ENCODE measurements at places on chromosomes 11 and 22.

GRCh38 chr11:19853920-19854319 lies 141.3 kb downstream of the NAV2 start:
- DNase-seq = no peak

GRCh38 chr11:101880222-101880621 lies 34.6 kb upstream of the CEP126 start:
- peak; percentile 82 for DNase-seq

DNA sequence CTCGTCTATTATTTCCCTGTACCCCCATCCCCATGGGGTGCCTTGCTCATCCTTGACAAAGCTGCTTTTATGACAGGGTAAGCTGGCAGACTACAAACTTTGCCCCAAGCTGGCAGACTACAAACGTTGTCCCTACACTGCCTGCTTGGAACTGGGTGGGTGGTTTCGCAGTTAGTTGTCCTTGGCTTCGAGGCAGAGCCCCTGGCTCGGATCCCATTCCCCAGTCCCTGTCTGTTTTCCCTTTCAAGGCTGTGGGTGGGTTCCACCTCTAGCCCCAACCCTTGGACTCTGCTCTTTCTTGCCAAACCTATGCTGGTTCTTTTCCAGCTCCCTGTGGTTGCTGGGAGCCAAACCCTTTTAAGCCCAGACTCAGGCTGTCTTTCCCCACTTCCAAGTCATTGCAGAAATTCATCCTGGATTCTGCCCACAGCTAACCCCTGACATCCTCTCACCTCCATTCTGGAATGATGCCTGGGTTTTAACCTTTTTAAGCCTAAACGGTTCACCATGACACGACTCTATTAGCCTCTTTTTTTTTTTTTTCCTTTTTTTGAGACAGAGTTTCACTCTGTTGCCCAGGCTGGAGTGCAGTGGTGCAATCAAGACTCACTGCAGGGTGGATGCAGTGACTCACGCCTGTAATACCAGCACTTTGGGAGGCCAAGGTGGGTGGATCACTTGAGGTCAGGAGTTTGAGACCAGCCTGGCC lies 9.2 kb upstream of the RBM14 start:
- DNase-seq = no peak

- peak; percentile 51 for DNase-seq
Measured at GRCh38 chr22:46547179-46547882, 9.9 kb upstream of the CELSR1 start.

GRCh38 chr11:97430877-97431276 lies 1041.1 kb downstream of the JRKL start:
- DNase-seq = no peak

- no peak for DNase-seq
Measured at GRCh38 chr11:32908619-32909018, 16.0 kb downstream of the QSER1 start.

DNA sequence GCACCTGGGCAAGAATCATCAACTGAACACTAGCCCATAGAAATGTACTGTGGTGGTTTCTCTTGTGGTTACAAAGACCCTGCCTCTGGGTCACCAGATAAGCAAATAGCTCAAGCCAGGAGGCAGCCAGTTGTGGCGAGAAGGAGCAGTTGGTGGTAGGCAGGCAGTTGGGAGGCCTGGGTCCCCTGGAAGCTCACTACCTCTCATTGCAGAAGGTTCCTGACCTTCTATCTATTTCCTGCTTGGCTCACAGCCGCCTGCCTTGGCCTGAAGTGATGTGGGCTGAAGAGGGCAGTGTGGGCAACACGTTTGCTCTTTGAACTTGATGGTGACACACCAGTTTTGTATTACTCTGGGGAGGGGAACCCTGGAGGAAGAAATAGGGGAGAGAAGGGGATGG lies 34.7 kb downstream of the NECTIN1 start:
- peak; percentile 12 for DNase-seq

DNA sequence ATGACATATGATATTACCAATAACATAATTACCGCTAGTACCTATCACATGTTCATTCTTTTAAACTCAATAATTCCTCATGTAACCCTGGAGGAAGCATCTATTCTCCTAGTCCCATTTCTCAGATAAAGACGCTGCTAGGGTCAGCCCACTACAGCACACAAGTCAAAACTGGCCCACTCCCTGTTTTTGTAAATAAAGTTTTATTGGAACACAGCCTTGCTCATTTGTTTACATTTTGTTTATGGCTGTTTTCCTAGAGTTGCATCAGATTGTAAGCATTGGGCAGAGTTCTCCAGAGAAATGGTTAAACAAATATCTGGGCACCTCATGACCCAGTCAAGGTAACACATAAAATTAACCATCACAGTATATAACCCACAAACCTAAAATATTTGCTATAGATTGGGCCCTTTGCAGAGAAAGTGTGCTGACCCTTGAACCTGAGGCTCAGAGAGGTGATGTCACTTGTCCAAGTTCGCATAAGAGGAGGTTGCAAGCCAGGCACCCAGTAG lies 36.8 kb downstream of the MN1 start:
- no peak for DNase-seq

GRCh38 chr11:19922689-19923035 lies 210.0 kb downstream of the NAV2 start:
- DNase-seq = no peak

GRCh38 chr11:114348200-114349191 lies 51.8 kb downstream of the C11orf71 start:
- DNase-seq = peak; percentile 70

GRCh38 chr11:132639403-132639802 lies 892.9 kb downstream of the OPCML start:
- no peak for DNase-seq

DNA sequence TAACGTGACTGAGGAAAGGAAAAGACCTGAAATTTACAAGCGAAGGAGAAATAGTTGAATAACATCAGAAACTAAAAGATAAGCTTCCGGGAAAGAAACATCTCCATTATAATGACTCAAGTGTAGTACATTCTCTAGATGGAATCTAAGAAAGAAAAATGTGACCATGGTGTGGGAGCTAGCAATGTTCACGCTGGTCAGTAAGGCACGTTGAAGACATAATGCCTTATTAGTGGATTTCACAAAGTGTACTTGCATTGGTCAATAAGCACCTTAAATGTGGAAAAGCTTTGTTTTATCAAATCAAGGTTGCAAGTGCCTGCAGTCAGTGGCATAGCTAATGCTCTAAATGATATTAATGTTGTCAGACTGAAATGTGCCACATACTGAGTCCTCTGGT lies 2.8 kb upstream of the LARGE1 start:
- DNase-seq = no peak

DNA sequence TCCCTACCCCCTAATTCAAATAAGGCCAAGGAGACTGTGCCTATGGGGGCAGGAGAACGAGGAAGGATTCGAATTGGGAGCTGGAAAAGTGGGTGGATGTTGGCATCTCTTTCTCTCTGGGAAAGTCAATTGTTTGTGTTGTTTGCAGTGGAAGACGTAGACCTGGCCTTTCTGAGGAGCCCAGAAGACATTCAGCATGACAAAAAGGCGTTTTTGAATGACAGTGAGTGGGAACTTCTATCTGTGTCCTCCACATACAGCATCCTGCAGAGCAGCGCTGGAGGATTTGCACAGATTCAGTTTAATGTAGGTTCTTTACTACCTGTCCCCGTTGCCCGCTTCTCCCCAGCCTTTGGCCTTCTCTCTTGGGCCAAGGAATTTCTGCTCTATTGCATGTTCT lies 28.2 kb downstream of the HTR3B start:
- DNase-seq = no peak

GRCh38 chr11:110311783-110312579 lies 15.6 kb upstream of the RDX start:
- peak; percentile 43 for DNase-seq

DNA sequence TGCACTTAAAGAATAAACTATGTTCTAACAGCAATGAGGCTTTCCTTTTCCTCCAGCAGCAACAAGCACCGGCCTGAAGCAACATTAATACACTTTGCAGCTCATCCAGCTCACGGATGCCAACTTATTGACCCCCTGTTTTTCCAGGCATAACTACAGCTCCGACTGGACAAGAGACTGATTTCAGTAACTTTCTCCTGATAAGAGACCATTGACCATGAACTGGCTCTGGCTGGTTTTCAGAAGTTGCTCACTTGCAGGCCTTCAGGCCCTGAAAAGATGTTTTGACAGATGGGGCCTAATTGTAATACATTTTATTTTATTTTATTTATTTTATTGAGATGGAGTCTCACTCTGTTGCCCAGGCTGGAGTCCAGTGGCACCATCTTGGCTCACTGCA lies 27.5 kb downstream of the GGT5 start:
- no peak for DNase-seq

DNA sequence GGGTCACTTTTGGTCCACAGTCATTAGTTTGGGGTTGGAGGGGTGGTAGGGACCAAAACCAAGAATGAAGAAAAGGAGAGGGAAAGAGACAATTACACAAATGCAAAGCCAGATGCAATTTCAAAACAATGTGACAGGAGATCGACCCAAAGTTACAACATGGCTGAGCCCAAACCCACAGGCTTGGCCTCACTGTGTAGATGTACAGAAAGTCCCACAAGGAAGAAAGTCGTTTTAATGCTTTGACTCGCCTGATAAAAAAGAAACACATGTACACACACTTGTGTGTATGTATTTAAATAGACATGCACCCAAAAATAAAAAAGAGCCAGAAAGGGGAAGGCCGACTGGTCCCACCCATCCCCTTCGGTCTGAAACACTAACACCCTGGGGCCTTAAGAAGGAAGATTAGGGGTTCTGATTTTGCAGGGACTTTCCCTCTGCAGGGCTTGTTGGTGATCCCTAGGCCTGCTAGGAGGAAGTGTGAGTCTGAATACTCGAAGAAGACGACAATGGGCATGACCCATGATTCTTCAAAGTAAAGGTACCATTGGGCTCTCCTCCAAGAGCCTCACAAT lies 104.1 kb downstream of the ETS1 start:
- DNase-seq = no peak

Data from dermis microvascular lymphatic vessel endothelial cell (primary cell).